ENCODE measurements at places on chromosomes 6 and 20.

DNA sequence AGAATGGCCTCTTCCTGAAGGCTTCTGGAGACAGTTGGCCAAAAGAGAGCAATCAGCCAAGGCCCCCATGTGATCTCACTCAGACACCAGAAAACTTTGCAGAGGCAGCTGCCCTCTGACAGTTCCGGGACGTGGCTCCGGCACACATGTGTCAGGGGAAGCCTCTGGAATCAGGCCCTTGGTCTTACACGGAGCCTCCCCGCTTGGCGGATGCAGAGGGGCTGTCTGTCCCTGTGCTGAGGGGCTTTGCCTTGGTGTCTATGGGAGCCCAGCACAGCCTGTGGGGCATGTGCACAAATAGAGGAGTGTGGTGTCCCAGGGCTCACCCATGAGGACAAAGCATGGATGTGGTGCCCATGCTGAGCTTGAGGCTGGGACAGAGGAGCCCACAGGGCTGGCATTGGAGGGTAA lies 13.8 kb downstream of the SIGLEC1 start:
- no peaks in the 10 kb centered on the region for H3K36me3 ChIP-seq
- H3K4me1 ChIP-seq, result no peaks in the 10 kb centered on the region
- no peak for DNase-seq
- no peak overlapping the region for H3K4me3 ChIP-seq

DNA sequence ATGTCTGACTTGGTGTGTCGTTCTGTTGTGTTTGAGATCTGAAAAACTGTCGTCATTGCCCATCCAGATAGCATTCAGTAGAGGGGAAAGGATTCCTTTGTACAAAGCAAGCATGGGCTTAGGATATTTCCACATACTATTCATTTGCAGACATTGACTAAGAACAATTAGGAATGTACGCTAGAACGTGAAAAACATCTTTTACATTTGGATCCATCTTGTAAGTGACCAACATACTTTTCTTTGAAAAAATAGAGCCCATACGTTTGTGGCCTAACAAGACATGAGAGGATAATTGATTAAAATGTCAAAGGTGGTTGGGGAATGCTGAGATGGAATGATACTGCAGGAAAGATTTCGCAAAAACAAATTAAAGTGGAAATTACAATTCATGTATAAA lies 225.8 kb upstream of the QKI start:
- no peak overlapping the region for H3K4me3 ChIP-seq
- H3K4me1 ChIP-seq, result no peaks in the 10 kb centered on the region
- H3K36me3 ChIP-seq, result no peaks in the 10 kb centered on the region
- H3K27me3 ChIP-seq, result no peaks in the 10 kb centered on the region
- H3K27ac ChIP-seq, result no peak overlapping the region

DNA sequence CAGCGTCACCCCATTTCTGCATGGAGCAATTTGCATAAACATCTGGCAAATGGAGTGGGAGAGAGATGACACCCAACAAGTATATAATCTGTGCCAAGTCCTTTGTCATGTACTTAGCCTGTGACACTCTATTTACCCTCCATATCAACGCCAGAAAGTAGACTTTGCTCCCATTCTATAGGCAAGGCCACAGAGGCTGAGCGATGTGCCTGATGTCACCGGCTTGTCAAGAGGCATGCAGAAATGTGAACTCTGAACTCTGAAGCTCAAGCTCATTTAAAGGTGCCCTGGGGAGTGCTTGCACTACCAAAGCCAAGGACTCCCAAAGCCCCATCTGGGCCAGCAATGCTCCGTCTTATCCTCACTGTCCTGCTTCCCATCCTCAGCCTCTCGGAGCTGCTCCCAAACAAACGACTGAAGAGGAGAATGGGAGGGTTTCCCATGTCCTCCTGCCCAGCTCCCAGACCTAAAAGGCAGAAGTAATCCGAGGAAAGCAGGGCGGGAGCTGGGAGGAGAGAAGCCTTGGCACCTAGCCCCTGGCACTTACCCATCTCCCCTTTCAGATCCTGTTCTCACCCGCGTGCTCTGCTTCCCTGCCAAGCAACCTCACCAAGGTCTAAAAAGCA lies 9.2 kb downstream of the CPNE5 start:
- H3K27ac ChIP-seq, result no peak overlapping the region
- no peak for DNase-seq
- no peak overlapping the region for H3K4me3 ChIP-seq

DNA sequence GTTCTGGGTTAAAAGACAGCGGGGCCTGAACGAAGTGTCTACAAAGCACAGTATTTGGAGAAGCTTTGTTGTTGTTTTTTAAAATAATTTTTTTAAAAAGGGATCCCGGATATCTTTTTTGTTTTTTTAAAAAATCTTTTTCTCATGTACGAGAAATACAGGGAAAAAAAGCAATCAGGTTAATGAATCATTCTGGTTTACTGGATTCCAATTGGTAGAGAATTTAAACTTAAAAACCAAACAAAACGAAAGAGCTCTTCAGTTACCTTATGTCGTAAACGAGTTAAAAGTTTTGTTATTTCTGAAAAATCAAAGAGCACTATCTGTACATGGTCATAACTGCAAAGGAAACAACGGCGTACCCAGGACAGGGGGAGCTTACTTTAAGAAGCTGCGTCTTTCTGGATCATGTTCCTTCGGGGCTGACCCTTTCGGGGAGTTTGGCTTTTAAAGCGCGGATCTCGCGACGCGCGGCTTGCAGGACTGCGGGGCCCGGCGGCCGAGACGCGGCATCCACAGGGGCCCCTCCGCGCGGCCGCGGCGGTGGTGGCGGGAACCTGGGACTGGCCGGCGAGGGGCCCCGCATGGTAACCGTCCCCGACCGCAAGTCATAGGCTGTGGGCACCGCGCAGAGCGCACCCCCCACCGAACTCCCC lies 927 bp downstream of the IL20RA start:
- no peaks in the 10 kb centered on the region for H3K27me3 ChIP-seq
- peak overlapping the region; percentile 86 for H3K4me3 ChIP-seq
- no peaks in the 10 kb centered on the region for H3K4me1 ChIP-seq
- no peak for DNase-seq
- no peak overlapping the region for H3K27ac ChIP-seq

- peak within 1 kb of the TSS; percentile 91 for H3K27ac ChIP-seq
- H3K27me3 ChIP-seq, result no peaks in the 10 kb centered on the region
- H3K36me3 ChIP-seq, result no peaks in the 10 kb centered on the region
- H3K4me1 ChIP-seq, result no peaks in the 10 kb centered on the region
Observed at GRCh38 chr6:160348223-160349019, at the start of gene SLC22A3. Gene SLC22A3 (plus strand): TSS chr6:160348378. CDS start chr6:160348420, 42 bp downstream.
